Pancreas (tissue), 10 donors: ENCODE measurements at places on chromosomes 3 and 15.
A peak's percentile ranks its signal among the peaks of the same experiment; 100 is the strongest.

DNA sequence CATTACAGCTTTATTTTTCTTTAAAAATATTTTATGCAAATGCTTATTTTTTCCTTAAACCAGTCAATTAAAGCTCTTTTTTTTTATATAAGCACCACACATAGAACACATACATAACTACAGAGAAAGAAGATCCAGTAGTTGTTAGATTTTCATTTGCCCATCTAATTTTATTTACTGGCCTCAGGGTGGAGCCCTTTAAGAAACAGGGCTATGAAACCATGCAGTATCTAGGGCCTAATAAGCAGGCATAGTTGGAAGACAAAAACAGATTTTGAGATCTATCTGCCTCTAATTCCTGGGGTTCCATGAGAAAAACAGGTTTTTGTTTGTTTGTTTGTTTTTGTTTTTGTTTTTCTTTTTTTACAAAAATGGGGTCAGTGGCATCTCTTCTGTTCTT lies 120.6 kb downstream of the BCHE start:
- DNase-seq: no peak

GRCh38 chr3:197713477-197713822 lies 23.3 kb downstream of the RUBCN start:
- DNase-seq: no peak

DNA sequence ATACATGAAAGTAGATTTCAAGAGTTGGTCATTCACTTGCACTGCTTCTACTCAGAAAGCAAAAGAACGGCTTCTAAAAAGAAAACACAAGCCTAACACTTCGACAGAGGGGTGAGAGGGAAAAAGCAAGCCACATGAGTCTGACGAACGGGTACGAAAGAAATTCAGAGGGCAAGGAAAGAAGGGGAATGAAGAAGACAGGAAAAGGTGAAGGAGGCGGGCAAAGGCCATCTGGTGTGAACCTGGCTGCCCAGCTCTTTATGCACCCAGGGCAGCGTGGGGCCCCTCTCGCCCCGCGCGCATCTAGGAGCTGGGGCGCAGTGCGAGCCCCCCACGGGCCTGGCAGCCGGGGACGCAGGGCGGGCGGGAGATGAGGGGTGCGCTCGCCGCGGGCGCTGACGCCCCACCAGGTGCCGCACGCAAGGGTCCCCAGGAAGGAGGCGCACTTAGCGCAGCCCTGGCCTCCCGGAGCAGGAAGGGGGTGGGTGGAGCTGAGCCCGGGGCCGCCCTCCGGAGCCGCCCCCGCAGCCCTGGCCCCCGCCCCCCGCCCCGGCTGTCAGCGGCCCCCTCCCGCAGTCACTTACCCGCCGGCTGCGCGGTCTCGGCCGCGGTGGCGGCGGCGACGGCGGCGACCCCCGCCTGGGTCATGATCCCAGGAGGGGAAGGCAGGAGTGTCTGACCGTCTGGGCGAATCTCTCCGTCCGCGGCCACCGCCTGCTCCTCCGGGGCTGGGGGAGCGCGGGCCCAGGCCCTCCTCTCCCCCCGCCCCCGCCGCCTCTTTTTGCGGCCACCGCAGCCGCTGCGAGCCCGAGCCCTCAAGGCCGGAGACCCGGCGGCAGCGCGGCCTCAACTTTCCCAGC lies at the start of gene USF3:
TSS of gene USF3 (minus strand) at position 857 of the 860 bp plus-strand sequence. CDS start 21,764 bp downstream, outside the sequence.
- DNase-seq: peak; percentile 88

- no peak for DNase-seq
These were observed 296.3 kb upstream of the TMCO5A start for GRCh38 chr15:37638116-37638515.

- DNase-seq: no peak
These were observed 34.9 kb downstream of the CYP19A1 start for GRCh38 chr15:51303462-51303980.

- no peak for DNase-seq
These were observed 11.1 kb downstream of the IGF2BP2 start for GRCh38 chr3:185813691-185814215.

- DNase-seq: no peak
These were observed 58.0 kb downstream of the GPR160 start for GRCh38 chr3:170095771-170096170.

DNA sequence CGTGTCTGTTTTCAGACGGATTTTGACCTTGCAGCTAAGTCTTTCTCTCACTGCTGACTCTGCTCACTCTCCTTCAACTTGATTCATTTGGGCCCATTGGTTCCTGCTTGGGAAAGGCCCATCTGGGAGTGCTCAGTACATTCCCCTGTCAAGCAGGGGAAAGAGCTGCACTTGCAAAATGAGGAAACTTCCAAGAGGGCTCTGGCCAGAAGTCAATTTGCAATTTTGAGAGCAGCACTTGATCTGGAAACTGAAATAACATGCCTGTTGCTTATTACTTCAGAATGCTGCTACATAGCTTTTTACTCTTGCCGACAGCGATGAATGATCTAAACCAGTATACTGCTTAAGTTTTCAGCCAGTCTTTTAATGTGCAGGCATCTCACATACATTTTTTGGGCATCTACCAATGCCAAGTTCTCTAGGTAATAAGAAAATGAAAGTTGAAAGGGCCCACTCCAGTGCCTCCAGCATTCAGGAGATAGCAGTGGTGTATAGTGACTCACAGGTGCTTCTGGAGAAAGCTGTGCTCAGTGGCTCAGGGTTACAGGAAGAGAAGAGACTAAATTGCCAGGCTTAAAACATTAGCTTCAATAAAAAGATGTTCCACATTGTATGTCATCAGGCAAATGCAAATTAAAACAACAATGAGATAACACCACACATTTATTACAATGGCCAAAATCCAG lies 70.1 kb upstream of the RORA start:
- DNase-seq: no peak

- no peak for DNase-seq
These were observed 138.0 kb downstream of the DTWD1 start for GRCh38 chr15:49758856-49759255.

GRCh38 chr15:61049934-61050333 lies 179.2 kb downstream of the RORA start:
- DNase-seq: no peak

GRCh38 chr3:191391861-191392808 lies 61.8 kb upstream of the UTS2B start:
- no peak for DNase-seq

DNA sequence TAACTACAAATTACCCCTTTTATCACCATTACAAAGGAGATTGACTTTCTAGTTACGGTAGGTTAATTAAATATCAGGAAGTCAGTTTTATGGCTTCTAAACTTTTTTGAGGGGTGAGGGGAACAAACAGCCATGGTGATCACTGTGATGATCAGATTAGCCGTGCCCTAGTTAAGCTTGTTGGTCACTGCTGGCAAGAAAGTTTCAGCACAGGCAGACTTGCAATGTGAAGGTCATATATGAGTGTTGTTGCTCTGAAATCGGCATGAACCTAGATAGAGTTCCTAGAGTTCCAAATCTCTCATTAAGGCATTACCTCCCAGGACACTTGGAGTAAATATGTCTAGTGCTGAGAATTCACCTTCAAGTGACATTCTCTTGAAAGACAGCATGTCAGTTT lies 156.6 kb downstream of the GHSR start:
- DNase-seq: no peak

- no peak for DNase-seq
These were observed 424.3 kb upstream of the TPRG1 start for GRCh38 chr3:188747489-188747888.

DNA sequence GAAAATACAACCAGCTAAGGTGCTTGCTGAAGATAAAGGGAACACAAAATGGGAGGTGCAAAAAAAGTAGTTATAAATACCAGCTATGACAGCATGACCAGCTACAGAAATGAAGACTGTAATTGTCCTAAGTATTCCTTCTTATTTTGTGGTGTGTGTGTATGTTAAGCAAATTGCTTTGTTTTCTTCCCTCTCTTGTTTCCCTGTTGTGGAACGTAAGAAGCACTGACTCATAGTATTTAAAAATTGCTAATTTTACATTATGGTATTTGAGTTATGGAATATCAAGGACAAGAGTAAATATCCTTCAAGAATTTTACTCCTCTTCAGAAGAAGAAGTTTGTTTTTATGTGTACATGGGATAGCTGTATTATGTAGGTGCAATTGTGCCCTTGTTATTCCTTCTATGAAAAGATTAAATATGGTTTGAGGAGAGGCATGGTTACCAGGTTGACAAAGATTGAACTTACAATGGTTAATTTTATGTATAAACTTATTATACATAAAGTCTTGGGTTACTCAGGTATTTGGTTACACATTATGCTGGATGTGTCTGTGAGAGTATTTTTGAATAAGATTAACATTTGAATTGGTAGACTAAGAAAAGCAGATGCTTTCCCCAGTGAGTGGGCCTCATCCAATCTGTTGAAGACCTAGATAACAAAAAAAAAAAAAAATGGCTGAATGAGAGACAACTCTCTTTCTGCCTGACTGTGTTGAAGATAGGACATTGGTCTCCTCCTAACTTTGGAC lies 1132.1 kb upstream of the ALCAM start:
- DNase-seq: no peak

DNA sequence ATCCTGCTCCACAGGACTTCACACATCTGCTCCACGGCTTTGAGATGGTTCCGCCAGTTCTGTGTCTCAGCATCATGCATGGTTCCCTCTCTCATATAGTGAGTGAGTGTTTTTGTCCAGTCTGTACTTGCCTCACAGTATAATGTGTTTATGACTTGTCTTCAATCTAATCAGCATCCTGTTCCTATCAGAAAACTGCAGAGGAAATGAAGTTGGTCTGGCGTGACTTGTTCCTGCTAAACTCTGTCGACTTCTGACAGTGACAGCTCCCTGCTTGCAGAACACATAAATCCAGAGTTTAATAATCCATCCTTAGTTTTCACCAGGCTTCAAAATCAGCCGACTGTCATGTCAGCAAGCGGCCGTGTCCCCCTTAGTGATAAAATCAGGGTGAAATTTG lies 222.3 kb downstream of the SLCO3A1 start:
- no peak for DNase-seq

DNA sequence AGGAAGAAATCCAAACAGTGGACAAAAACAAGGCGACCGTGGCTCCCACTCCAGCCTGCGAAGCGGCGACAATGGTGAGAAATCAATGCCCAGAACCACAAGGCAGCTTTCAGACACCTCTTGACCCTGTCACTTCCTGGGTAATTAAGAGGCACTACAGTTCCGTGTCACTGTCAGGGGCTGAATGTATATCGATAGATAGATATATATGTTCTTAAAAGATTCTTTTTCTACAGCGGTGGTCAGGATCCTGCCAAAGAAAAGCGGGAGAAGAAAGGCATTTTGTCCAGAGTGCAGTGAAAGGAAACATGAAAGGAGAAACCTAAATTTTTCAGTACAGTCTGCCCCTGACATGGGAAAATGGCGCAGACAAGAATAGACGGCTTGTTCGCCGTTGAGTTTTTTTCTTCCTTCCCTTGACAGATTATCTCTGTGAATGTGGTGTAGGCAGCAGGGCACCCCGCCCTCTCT lies 56.2 kb upstream of the HES1 start:
- DNase-seq: no peak

DNA sequence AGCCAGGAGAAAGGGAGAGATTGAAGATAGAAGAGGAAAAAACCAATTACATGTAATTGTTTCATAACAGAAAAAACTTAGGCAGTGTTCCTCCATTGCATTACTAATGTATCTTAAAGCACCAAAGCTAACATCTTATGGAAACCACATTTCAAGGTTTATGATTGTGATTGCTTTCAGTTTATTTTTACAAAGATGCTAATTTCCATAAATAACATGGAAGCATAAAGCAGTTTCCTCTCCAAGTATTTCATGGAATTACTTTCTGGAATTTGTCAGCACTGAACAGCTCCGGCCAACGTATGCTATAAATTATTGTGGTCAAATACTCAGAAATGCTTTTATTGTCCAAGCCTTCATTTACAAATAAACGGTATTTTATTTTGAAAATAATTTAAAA lies 11.6 kb downstream of the ADAMTSL3 start:
- DNase-seq: no peak

GRCh38 chr3:59247402-59247841 lies 197.6 kb upstream of the CFAP20DC start:
- DNase-seq: no peak

DNA sequence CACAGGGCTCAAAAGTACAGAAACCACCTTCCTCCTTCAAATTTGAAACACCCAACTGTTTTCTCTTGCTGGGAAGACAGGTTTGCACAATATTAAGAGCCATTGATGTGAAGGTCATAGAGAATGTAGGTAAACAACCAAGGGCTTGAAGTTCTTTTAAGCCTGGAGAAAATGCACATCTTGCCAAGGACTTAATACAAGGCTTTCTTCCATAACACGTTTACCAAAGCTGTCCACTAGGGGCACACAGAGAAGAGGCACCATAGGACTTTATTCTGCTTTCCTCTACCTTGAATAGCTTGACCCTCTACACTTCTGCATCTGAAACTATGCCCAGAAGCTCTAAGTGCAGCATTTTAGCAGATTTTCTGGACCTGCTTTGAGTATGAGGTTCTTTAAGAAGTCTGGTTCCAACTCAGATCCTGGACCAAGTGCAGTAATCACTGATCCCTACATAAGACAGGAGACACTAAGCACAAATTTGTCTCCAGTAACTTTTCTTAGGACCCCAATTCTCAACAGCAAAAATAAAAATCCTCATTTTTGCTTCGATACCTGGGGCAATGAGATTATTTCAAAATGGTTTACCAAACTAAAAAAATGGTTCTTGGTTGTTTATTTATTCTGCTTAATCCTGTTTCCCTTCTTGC lies 138.0 kb downstream of the FBN1 start:
- DNase-seq: no peak

DNA sequence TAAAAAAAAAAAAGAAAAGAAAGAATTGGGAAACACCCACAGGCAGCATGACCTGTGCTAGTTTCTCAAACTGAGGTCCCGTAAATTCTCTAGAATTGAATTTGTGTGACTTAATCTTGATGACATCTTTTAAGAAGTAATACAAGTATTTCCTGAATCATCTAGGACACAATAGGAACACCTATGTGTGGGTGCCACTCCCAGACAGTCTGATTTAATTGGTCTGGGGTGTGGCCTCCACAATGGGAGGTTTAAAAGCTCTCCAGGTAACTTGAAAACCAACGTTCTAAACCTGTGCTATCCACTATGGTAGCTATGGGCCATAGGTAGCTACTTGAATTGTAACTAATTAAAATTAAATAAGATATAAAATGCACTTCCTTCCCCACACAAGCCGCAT lies 28.1 kb downstream of the CFAP92 start:
- no peak for DNase-seq

GRCh38 chr3:4044619-4045018 lies 245.4 kb downstream of the LRRN1 start:
- no peak for DNase-seq

DNA sequence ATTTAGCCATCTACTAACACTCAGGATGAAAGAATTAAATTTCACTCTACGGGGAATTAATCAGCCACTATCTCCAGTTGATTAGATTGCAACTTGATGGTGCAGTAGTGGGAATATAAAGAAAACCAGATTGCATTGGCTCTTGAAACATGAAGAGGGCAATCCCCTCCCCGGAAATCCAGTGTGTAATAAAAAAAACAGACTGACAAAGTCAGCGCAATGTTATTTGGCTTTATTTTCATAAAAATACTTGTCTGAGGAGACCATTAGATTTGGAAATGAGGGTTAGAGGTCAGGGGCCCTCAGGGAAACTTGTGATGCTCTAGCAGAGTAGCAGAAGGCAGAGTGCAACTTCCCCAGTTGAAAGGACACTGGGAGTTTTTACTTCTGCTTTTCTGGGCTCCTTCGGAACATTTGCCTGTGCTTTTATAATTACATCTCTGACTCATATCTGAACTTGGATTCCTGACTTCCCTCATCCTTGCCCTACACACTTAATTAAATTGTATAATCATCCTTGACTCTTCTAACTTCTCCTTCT lies 326.8 kb downstream of the TUSC7 start:
- DNase-seq: peak; percentile 10
